ENCODE measurements at places on chromosomes 16 and 17.

GRCh38 chr16:77888871-77889270 is 100.5 kb downstream of the VAT1L start:
- no peak for DNase-seq

DNA sequence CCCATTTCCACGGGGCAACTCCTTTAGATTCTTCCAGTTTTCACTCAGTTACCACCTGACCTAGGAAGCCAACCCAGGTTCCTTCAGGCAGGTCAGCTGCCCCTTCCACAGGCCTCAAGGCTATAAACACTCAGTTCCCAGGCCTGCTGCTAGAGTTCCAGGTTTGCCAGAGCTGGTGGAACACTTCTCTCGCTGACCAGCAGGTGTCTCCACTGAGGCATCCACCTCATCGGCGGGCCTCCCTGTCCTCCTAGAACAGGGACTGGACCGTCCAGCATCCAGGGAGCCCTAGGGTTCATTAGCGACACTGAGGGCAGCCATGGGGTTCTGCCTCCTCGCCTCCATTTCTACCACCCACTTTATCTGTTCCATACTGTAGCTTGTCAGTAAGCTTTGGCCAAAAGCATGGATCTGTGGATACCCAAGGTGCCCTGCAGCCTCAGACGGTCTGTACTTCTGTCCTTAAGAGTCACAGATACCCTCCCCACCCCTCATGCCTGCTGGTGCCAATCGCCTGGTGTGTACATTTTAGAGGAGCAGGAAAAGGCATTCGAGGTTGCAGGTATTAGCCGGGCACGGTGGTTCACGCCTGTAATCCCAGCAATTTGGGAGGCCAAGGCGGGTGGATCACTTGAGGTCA is 29.0 kb downstream of the PIMREG start:
- peak; percentile 24 for DNase-seq

GRCh38 chr17:63834431-63835166 is 7.1 kb upstream of the FTSJ3 start:
- peak; percentile 50 for DNase-seq

GRCh38 chr17:1908699-1909309 is 79.0 kb downstream of the RPA1 start:
- peak; percentile 68 for DNase-seq

- DNase-seq: peak; percentile 89
Measured at GRCh38 chr17:72569148-72569946, 448.5 kb downstream of the SOX9 start.

GRCh38 chr17:79034931-79035485 is 11.0 kb downstream of the C1QTNF1 start:
- DNase-seq: no peak

DNA sequence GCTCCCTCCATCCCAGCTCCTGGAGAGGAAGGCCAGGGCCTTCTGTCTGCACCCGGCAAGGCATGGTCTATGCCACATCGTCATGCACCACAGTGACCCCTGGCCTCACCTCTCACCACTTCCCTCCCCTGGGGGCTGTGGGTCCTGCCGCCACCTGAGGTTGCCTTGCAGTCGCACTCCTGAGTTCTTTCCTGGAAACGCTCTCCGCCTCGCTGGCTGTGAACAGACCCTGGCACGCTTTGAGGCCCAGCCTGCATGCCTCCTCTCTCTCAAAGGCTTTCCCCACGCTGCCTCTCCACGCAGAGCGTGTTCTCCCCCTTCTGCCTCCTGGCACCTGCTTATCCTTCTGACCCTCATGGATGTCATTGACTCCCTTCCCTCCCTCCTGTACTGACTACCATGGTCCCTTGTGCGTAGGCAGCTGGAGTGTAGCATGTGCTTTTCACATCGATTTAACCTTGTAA is 45.4 kb downstream of the SEC14L1 start:
- DNase-seq: no peak

DNA sequence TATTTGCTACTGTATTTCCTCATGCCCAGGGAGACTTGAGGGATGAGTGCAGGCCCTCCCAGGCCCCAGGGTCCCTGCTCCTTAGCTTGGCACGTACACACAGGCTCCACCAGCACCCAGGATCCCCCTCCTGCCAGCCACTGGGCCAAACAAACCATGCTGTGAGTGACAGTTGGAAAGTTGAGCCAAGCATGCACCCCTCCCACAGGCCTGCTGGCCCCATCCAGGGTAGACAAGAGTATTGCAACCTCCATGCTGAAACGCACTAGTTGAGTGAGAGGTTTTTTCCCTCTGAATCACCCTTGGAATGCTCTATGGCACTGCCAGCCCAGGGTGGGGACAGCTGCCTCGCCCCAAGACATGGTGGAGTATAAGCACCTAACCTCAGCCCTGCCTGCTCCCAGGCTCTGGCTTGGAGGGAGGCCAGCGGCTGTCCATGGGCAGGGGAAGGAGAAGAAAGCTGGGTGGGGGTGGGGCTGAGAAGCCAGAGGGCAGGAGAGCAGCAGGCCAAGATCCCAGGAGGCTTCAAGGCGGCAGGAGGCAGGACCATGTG is 49.6 kb downstream of the PITPNM3 start:
- no peak for DNase-seq

- DNase-seq: no peak
Measured at GRCh38 chr16:4994719-4995434, 36.7 kb downstream of the SEC14L5 start.

DNA sequence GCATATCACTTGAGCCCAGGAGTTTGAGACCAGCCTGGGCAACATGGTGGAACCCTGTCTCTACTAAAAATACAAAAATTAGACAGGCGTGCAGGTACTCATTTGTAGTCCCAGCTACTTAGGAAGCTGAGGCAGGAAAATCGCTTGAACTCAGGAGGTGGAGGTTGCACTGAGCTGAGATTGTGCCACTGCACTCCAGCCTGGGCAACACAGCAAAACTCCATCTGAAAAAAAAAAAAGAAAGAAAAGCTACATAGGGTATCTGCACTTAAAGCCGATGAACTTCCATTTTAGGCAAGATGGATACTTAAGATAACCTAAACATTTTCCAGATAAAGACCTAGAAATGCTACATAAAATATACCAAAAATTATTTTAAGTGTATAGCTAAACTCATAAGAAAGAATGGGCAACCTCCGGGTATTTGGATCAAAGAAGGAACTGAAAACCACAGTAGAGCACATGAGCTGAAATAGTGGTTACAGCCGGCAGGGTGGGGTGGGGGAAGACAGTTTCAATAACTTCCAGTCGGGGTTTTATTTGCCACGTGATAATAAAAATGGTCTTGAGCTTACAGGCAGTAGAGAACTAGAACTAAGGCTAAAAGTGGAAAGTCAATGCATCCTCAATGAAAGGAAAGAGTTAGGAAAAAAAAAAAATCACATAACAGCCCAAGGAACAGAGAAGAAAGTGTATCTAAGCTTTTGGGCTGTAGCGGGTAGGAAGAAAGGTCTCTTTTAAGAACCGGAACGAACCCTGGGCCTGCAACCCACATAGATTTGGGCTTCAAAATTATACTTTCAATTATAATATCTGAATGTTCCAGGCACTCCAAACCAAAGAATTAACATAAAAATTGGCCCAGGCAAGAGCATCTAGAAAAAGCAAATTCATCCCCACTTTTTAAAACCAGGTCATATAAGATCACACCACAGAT is 53.1 kb downstream of the CFDP1 start:
- no peak for DNase-seq

GRCh38 chr16:27238591-27238990 is 30.0 kb downstream of the NSMCE1 start:
- no peak for DNase-seq

- no peak for DNase-seq
Measured at GRCh38 chr17:63387656-63388340, 58.3 kb downstream of the CYB561 start.

DNA sequence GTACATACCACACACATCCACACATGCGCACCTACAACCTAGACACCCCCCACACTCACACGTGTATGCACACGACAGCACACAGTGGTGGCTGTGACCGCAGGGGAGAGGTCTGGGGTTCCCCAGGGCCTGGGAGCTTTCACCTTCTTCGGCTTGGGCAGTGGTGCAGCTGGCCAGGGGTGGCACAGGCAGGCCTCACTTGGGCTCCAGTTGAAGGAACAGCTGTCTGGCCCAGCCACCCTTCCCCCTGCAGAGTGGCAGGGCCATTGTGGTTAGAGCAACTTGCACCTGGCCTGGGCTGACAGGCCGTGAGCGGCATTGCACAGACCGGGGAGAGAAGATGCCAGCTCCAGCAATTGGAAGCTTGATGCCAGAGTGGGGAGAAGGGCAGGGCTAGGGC is 114.5 kb upstream of the GSE1 start:
- DNase-seq: no peak

GRCh38 chr16:20950294-20950693 is 49.7 kb downstream of the LYRM1 start:
- no peak for DNase-seq

GRCh38 chr17:4893721-4894560 is 5.4 kb upstream of the C17orf107 start:
- DNase-seq: no peak

DNA sequence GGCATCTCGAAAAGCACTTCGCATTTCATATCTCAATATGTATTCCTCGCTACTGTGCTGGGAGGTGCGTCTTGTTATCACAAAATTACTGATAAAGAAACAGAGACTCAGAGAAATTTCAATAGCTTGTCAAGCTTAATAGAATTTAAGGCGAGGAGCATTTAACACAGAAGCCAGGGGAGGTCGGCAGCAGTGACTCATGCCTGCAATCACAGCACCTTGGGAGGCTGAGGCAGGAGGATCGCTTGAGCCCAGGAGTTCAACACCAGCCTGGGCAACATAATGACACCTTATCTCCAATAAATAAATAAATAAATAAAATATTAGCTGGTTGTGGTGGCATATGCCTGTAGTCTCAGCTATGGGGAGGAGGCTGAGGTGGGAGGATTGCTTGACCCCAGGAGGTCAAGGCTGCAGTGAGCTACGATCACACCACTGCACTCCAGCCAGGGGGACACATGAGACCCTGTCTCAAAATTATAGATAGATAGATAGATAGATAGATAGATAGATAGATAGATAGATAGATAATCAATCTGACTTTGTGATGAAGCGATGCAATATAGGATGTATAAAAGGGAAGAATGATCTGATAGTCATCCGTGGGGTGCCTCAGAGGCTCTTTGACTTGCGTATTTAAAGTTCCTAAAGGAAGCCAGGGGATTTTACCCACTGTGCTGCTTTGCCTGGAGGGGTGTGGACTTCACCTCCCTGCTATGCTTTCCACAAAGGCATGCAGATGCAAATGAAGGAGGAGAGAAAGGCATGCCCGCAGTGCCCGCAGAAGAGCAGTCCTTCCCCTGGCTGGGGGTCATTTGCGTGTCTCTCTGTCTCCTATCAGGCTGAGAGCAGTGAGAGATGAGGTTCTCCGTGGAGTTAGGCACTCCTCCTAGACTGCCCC is 15.9 kb upstream of the USP10 start:
- DNase-seq: no peak

GRCh38 chr16:57764341-57765159 is 29.0 kb downstream of the KATNB1 start:
- DNase-seq: no peak

GRCh38 chr17:55965051-55965450 is 188.2 kb upstream of the ANKFN1 start:
- DNase-seq: no peak

DNA sequence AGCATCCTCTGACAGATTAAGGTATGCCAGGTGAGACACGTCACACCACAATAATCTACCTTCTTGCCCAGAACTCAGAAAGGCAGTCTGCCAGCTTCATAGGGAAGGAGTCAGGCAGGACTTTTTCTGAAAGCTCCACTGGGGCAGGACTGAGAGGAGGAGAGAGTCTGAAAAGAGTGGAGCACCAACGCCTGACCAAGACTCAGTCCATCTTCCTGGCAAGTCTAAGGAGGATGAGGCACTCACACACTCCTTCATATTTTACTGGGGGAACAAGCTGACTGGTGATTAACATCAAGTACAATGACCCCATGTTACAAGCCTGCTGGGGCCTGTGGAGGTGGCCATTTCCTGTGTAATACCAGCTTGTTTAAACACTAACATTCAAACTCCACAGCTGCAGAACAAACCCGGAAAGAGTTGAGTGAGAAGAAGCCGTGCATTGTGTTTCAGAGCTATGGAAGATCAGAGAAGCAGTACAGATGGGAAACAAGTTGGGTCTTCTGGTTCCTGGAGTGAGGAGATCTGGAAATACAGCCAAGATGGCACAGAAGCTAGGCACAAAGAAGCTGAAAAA is 122.4 kb downstream of the HIC1 start:
- DNase-seq: peak; percentile 64

- no peak for DNase-seq
Measured at GRCh38 chr17:4789701-4789950, 862 bp downstream of the GLTPD2 start.

- no peak for DNase-seq
Measured at GRCh38 chr17:17565471-17566339, 25.8 kb downstream of the PEMT start.

DNA sequence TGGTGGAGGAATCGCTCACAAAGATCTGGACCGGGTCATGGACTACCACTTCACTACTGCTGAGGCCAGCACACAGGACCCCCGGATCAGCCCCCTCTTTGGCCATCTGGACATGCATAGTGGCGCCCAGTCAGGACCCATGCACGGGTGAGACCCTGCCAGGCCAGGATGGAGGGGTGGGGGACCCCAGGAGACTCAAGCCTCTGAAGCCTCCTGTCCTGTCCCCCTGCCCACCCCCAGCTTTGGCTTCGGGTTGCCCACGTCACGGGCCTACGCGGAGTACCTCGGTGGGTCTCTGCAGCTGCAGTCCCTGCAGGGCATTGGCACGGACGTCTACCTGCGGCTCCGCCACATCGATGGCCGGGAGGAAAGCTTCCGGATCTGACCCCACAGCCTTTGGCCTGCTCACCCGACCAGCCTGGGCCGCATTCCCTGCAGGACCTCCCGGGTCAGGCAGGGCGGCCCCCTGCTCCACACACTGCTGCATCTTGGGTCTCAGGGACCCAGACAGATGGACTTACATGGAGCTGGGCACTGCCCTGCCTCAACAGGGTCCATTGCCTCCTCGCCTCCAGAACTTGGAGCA is 3.8 kb downstream of the BCKDK start:
- DNase-seq: no peak

DNA sequence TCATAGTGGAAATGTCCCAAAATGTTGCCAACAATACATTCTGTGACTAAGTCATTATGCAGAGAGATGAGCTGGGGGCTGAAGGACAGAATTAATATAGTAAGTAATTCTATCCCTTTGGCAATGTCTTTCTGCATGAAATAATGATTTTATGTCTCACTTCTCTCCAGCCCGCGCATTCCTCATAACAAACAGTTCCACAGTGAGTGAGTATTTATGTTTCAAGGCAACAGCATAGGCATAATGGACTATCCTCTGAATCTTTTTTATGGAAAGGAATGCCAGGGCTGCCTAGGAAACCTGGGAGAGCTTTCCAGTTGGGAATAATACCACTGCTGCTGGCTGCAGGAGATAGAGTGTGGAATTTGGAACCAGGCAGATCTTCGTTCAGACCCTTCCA is 477.7 kb downstream of the HS3ST4 start:
- no peak for DNase-seq

- no peak for DNase-seq
Measured at GRCh38 chr16:58034774-58035173, 9.2 kb downstream of the MMP15 start.

- DNase-seq: no peak
Measured at GRCh38 chr17:10729334-10730193, at the start of gene TMEM220. TMEM220 (minus strand) TSS chr17:10730023; CDS start chr17:10729851, 172 bp downstream.
